ENCODE measurements at places on chromosomes 2 and 18.

DNA sequence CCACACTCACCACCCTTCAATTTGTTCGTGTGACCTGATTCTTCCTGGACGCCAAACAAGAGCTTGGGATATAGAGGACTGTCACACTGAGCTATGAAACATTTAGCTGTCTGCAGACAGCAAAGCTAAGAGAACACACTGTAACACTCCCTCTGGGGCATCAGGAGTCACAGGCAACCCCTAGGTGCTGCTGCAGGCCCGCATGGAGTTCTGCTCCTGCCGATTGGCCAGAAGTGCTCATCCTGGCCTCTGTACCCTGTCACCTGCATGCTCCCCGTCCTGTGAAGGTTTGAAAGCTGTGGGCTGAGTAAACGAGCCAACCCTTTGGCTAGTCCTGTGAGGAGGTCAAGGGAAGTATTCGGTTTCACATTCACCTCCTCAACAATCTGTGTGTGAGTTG, 73.7 kb downstream of the PDK1 start:
- no peak for DNase-seq

GRCh38 chr18:48190994-48191393, 218.2 kb downstream of the ZBTB7C start:
- no peak for DNase-seq

GRCh38 chr18:46343931-46344372, 239.8 kb downstream of the HAUS1 start:
- DNase-seq, result no peak

- DNase-seq, result no peak
Observed at GRCh38 chr2:69685321-69686048, 41.9 kb upstream of the AAK1 start.

- no peak for DNase-seq
Observed at GRCh38 chr2:96119389-96119751, 3.0 kb upstream of the ADRA2B start.

DNA sequence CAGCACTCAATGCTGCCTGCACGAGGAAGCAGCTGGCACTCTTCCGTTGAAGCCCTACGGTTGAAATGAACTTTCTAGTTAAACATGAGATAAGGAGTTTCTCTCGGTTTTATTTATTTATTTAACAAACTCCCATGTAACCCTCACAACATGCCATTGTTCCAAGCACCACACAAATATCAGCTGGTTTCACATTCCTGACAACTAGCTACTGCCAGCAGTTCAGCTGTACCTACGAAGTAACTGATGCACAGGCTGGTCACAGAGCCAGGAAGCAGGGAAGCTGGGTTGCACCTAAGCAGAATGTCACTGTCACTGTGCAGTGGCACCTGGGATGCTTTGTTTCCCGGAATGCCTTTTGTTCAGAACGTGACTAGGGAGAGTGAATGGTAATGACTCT, 18.1 kb downstream of the TIMM21 start:
- DNase-seq, result no peak

DNA sequence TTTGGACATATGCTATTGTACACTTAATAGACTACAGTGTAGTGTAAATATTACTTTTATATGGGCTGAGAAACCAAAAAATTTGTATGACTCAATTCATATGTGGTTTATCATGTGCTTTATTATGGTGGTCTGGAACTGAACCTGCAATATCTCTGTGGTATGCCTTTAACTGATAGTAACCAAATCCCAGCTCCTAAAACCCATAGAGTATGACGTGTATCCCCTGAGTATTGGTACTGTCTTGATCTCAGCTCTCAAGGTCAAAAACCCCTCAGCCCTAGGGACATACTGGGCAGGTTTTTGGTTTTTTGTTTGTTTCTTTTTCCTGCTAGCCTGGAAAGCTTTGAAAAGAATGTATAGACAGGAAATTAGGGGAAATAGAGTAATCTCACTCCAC, 42.2 kb upstream of the ARHGAP15 start:
- DNase-seq, result no peak

GRCh38 chr18:23933407-23933806, 81.1 kb upstream of the TTC39C start:
- DNase-seq, result no peak

GRCh38 chr2:217370391-217370790, 510.5 kb upstream of the TNP1 start:
- DNase-seq, result no peak

DNA sequence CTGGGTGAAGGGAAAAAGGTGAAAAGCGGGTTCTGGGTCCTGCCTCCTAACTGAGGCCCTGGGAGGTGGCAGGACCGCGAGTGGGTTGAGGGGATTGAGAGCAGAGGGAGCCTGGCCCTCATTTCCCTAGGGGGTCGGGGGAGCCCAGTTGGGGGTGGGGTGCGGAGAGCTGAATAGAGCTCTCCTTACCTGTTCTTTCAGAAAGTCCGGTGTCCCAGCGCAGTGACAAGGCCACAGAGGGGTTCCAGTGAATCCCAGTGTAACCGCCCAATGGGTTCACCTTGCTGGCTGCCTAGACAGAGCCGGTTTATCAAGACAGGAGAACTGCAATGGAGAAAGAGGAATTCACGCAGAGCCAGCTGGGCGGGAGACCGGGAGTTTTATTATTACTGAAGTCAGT, 22.4 kb downstream of the TMEM177 start:
- DNase-seq, result no peak

GRCh38 chr2:24930768-24931167, 10.7 kb upstream of the ADCY3 start:
- DNase-seq, result no peak

- no peak for DNase-seq
Observed at GRCh38 chr2:225788571-225789094, 389.1 kb downstream of the NYAP2 start.

DNA sequence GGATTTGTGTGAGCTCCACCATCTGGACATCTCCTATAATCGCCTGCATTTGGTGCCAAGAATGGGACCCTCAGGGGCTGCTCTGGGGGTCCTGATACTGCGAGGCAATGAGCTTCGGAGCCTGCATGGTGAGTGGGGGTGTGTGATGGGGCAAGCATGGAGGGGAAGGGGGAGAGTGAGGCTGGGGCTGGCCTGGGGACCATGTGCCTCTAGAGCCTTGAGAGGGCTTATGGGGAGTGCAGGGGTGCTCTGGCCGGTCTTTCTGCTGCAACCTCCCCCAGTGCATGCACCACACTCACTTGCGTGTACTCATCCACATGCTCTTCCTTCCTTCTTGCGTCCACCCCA, 7.9 kb downstream of the STK11IP start:
- DNase-seq, result no peak

- DNase-seq, result no peak
Observed at GRCh38 chr2:192275632-192276031, 80.9 kb upstream of the TMEFF2 start.

DNA sequence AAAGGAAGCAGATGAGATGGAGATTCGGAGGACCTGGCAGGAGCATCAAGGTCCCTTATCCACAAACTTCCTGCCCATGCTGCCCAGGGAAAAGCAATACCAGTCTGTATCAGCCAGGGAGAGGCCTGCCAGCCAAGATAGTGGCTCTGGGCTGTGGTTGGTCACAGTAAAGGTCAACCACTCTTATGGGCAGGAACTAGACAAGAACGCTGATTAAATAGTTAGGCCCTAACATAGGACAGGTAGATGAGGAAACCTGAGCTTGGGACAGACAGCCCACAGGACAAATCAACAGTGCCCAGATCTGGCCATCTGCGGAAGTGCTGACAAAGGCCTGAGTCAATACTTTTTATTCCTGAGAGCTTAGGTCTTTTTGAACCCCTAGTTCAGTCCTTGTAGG, 10.7 kb downstream of the PSTPIP2 start:
- no peak for DNase-seq

GRCh38 chr18:3037423-3037915, 24.5 kb upstream of the LPIN2 start:
- no peak for DNase-seq

GRCh38 chr2:190683802-190684201, 34.9 kb downstream of the NAB1 start:
- no peak for DNase-seq

DNA sequence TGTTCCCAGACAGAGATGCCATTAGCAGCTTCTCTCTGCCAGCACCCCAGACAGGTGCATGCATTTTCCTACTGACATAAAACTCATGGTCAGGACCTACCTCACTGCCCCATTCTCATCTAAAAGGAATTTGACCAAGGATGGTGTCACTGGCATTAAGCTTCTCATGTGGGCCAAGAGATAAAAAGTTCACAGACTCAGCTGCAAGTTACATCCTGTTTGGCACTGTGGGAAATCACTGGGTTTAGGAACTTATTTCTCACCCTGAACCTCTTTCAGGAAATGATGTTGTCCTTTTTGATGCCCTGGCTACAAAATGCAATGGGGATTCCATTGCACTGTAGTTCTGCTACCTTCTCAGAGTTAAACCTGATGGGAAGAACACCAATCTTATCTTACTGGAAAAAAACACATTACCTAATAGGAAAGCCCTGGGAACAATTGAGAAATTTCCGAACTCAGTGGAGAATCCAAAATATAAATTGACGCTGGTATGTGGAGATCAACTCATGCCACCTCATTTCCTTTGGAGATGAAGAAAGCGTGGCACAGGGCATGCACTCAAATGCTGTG, 252.1 kb upstream of the COPS8 start:
- DNase-seq, result no peak

DNA sequence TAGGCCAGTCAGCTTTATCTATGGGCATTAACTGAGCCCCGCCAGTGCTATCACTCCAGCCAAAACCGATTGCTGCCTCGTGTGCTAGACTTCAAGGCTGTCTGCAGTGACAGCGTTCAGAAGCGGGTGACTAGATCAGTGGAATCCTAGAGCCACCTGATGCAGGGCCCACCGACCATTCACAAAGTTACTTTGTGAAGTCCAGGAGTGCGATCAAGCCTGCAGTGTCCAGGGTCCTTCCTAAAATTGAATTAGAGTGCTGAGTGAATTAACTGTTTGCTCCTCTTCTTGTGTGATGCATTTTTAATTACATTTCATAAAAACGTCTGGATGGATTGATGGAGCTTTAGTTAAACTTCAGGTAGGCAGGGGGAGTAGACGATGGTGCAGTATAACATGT, 13.9 kb downstream of the PCARE start:
- no peak for DNase-seq

- DNase-seq, result peak; percentile 37
Observed at GRCh38 chr2:46364797-46365457, 67.7 kb downstream of the EPAS1 start.

DNA sequence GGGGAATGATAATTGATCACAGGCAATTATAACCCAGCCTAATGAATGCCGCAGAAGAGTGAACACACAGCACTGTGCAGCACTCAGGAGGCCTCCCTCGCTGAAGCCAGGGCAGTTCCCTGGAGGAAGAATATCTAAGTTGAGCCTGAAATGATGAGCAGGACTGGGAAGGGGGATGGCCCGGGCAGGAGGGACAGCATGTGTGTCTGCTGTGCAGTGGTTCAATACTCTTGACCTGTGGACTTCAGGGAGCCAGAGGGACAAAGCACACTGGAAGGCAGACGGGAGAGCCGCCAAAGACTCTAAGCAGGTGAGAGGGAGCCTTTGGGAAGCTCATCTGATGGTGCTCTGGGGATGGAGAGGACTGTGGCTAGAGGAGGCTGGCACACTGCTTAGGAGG, 62.6 kb downstream of the ARHGEF4 start:
- DNase-seq, result no peak

- no peak for DNase-seq
Observed at GRCh38 chr2:101904916-101905315, 86.8 kb upstream of the IL1R2 start.

- DNase-seq, result no peak
Observed at GRCh38 chr2:43174368-43174916, 52.0 kb downstream of the ZFP36L2 start.

DNA sequence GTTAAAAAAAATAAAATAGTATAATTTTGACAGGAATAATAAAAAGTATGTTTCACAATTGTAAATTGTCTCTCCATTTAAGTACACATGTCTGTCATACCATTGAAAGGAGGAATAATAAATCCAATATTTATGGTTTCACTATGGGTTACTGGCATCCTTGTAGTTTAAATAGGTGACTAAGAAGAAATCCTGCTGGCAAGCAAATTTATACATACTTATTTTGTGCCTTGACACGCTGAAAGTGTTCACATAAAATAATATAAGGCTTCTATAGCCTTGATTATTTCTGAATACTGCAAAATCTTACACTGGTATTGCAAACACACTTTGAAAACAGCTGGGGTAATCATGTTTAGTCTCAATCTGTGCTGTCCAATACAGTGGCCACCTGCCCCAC, 138.3 kb upstream of the ETAA1 start:
- no peak for DNase-seq

DNA sequence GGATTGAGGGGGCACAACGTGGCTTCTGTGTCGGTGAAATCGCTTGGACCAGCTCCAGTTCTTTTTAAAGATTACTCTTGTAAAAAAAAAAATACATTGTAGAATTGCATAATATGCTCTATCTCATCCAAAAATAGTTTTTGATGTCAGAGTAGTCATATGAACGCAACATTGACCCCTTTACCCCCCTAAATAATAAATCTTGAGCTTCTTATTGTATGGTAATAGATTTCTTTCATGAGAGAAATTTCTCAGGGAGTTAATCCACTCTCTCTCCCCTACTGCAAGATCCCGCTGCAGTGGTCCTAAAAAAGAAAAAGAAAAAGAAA, 50.2 kb upstream of the PAIP2B start:
- DNase-seq, result no peak

DNA sequence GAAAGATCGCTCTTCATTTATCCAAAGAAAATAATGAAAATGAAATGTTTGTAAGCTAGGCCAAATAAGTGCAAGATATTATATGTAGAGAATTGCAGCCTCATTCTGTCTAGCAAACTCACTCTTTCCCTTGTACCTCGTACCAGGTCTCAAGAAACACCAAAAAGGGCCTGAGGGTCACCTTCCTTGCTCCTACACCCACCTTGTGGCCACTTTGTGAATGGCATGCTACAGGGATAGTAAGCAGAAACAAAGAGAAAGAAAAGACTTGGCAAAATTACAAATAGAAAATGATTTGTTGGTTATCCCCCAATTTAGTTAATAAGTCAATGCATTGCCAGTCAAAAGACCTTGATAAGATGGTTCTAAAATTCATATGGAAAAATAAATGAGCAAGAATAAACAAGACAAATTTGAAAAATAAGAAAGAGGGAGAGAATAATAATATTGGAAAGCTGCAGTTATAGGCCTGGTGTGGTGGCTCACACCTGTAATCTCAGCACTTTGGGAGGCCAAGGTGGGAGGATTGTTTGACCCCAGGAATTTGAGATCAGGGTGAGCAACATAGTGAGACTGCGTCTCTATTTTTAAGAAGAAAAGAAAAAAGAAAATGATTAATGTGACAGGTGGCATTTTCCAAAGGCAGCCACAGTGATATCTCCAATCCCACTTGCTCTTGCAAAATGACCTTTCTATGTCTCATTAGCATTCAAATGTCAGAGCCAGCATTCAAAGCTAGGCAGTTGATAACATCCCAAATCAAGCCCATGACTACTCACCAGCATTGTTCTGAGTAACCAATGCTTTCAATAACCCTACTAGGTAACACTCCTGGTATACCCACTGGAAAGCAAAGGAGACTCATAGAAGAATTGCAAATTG, 38.8 kb upstream of the BMP10 start:
- peak; percentile 49 for DNase-seq

- no peak for DNase-seq
Observed at GRCh38 chr18:56747032-56747658, 96.0 kb downstream of the WDR7 start.

- DNase-seq, result no peak
Observed at GRCh38 chr2:229057976-229058553, 213.0 kb downstream of the PID1 start.

Measured in NCI-H1092 treated with DMSO at 0.1 percent for 48 hours (cell line).